Pancreas (tissue), 10 donors: ENCODE measurements at places on chromosomes 5 and 9. TPM values are rescaled to one million over a fixed set of nuclear protein-coding genes. Genes with fewer than 3 reads are reported as not detected.

The LCN9 gene
- not detected for total RNA-seq

The CXCL14 gene
- 19.6 TPM for total RNA-seq

The LVRN gene
- total RNA-seq = 0.08 TPM

The FAT2 gene
- not detected for total RNA-seq

The LECT2 gene
- not detected for total RNA-seq

The RBM27 gene
- total RNA-seq = 8.9 TPM

The PDE4D gene
- 3.7 TPM for total RNA-seq
